Heart right ventricle (tissue), 16 donors: ENCODE measurements at places on chromosomes 6 and 20. TPM values are rescaled to one million over a fixed set of nuclear protein-coding genes. Genes with fewer than 3 reads are reported as not detected.

AGPAT4 gene
- 2.5 TPM for total RNA-seq

FAM83C gene
- total RNA-seq, result not detected

SLC35D3 gene
- not detected for total RNA-seq

GRCh38 chr20:17466641-17467040 is 64.5 kb downstream of the BFSP1 start:
- DNase-seq, result no peak

DNA sequence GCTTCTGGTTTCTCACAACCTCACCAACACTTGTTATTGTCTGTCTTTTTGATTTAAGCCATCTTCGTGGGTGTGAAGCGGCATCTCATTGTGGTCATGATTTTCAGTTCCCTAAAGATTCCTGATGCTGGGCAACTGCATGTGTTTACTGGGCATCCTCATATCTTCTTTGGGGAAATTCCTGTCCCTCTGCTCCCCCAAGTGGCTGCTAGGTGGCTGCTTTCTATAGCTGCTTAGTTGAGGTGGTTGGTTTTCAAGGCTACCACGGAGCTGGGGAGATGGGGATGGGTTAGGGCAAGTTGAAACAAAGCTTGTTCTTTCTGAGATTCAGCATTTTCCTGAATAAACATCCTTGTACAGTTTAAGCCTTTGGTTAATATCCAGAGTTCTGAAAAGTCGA is 403.9 kb upstream of the SULF2 start:
- DNase-seq, result no peak

GRCh38 chr6:84809455-84809854 is 45.1 kb upstream of the TBX18 start:
- no peak for DNase-seq

DNA sequence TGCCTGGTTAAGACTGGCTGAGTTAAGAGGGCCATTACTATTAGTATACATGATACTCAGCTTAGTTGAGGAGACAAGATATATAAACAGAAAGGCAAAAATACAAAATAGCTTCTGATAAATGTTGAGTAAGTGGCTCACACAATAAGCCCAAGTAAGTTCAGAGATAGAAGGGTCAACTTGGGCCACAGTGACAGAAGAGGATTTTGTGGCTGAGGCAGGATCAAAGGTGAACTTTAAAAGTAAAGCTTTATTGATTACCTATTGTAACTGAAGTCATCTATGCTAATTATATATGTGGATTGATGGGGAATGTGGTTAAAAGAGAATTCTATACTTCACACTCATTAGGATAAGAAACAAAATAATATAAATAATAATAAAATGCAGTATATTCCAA is 80.8 kb downstream of the PHACTR2 start:
- DNase-seq, result no peak

GRCh38 chr6:89315249-89315885 is at the start of gene GABRR2:
GABRR2 (minus strand) TSS chr6:89315299; CDS start chr6:89315165, 134 bp downstream.
- DNase-seq, result no peak

- DNase-seq, result no peak
Measured at GRCh38 chr6:18262702-18263417, 1.5 kb downstream of the DEK start.

GRCh38 chr6:6756526-6756925 is 168.0 kb downstream of the LY86 start:
- DNase-seq, result no peak

GRCh38 chr6:82179415-82179814 is 68.1 kb downstream of the IBTK start:
- no peak for DNase-seq

DHX16 gene
- total RNA-seq, result 22.9 TPM

- DNase-seq, result no peak
Measured at GRCh38 chr6:36073587-36073986, 46.0 kb downstream of the MAPK14 start.

SIM1 gene
- total RNA-seq, result not detected

- no peak for DNase-seq
Measured at GRCh38 chr6:124798942-124799496, 163.2 kb upstream of the RNF217 start.

DNA sequence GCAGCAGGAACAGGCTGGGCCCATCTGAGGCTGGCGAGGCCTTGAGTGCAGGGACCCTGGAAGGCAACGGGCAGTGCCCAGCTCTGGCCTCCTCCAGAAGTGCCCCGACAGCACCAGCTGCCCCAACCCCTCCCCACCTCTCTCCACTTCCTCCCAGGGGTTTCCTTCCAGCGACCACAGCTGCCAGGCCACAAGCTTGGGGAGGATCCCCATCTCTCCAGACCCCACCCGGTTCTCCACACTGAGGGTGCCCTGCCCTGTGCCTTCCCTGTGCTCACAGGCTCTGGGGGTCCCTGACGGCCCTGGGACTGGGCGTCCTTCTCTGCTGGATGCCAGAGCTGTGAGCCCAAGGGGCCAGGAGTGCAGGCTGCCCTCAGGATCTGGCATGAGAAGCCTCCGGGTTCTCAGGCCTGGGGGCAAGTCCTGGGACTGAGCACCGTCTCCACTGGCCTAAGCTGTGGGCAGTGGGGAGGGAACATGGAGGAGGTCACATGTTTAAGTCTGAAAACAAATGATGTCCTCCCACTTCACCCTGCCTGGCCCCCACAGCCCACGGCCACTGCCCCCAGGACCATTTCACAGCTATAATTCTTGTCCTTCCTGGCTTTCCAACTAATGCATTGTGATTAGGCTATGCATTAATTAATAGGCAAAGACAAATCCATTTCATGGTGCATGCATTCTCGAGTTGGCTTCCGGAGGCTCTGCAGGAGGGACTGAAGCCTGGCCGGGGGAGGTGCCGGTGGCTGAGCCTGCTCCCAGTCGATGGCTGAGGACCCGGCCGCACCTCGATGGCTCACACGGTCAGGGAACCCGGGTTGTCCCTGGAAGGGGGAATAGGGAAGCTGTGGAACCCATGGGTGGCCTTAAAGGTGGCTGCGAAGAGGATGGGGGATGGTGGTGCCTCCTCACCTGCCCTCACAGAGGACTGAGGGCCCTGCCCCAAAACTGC is 24.4 kb downstream of the BHLHE23 start:
- DNase-seq, result no peak

- DNase-seq, result no peak
Measured at GRCh38 chr20:31677553-31678260, 40.0 kb downstream of the COX4I2 start.

- no peak for DNase-seq
Measured at GRCh38 chr6:111430605-111431376, 52.2 kb downstream of the REV3L start.

BEND6 gene
- 0.42 TPM for total RNA-seq
